ENCODE measurements at places on chromosomes 16 and 17.

GRCh38 chr17:57879437-57880085 lies 29.7 kb upstream of the MRPS23 start:
- no peak for DNase-seq

GRCh38 chr16:13056607-13057006 lies 155.2 kb downstream of the SHISA9 start:
- DNase-seq: no peak

DNA sequence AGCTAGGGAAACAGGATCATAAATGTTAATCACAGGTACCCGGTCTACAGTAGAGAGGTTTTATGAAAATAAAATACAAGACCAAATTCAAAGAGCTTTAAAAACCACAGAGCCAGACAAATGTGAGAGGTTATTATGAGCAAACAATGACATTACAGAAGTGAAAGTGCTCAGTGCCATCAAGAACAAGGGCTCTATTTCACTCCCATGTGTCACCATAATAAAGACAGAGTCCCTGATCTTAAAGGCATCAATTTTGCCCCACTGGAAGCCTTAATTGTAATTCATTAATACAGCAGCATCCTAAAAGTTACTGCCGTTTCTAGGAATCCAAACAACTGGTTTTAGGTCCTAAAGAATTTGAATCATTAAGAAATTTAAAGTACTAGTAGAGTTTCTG lies 43.7 kb upstream of the CDRT4 start:
- no peak for DNase-seq

DNA sequence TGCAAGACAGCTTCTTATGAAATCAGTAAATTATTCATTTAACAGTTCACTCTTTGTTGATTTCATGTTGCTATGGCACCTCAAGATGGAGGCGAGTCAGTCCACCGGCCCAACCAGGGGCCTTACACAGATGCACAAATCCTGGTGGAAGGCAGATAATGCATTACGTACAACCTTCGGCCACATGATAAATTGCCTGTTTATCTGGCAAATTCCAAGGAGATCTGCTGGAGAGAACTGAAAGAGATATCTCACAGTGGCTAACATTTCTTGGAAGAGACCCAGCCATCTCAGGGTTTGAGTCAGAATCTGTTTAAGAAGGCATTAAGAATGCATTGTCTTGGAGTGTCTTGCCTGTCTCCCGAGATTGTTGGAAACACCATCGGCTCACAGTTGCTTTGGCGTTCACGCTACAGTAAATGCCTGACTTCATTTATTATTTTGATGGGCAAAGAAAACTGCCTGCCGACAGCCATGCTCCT lies 225.6 kb downstream of the MSI2 start:
- DNase-seq: no peak

DNA sequence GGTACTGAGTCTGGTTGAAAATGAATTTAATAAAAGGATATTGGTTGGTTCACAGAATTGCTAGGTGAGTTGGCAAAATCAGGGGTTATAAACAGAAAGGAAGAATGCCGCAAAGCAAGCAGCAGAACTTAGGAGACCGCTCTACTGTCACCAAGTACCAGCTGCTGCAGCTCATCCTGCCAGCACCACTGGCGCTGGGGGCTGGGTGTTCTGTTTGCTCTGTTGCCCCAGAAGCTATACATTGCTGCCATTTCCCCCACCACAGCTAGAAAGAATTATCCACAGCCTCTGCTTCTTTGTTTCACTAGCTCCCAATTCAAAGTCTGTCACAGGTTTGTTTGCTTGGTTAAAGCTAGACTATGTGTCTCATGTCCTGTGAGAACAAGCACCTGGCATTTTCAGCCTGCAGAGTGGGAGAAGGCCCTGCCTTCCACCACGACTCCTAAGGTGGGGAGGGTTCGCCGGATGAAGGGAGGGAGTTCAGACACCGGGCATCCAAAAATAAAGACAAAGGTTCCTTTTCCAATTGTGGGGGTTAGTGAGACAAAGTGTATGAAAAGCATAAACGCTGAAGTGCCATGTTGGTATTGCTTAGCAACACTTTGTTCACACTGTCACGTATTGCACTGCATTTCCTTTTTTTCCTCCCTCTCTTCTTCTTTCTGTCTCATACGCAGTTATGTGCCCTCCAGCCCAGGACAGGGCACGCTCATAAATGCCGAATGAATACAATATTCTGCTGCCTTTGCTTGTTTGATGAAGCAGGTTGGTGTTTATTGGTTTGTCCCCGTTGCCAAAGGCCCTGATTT lies 9.6 kb upstream of the CPD start:
- no peak for DNase-seq

Data from brain pericyte (primary cell).